Dermis blood vessel endothelial cell (primary cell): ENCODE measurements at places on chromosomes 6 and 20. TPM values are rescaled to one million over a fixed set of nuclear protein-coding genes. Genes with fewer than 3 reads are reported as not detected.

The TSPO2 gene
- total RNA-seq: not detected in 2 replicates

The EFCAB8 gene
- under 0.01 and 0.05 TPM in 2 replicates for total RNA-seq

The CRIP3 gene
- 0.34 TPM in 1 of 2 replicates, not detected in the other for total RNA-seq

The GSTA3 gene
- not detected in 2 replicates for total RNA-seq

The HINT3 gene
- total RNA-seq: 13.0 and 20.3 TPM in 2 replicates

The AP5S1 gene
- total RNA-seq: 22.3 and 31.6 TPM in 2 replicates

The SLC13A3 gene
- total RNA-seq: 0.05 TPM in 1 of 2 replicates, not detected in the other

The HLA-DRA gene
- 0.09 TPM in 1 of 2 replicates, not detected in the other for total RNA-seq

The GJA10 gene
- not detected in 2 replicates for total RNA-seq

The POU3F2 gene
- not detected in 2 replicates for total RNA-seq

The STMND1 gene
- not detected in 2 replicates for total RNA-seq

The SLC18B1 gene
- 7.7 and 11.2 TPM in 2 replicates for total RNA-seq

The CD40 gene
- total RNA-seq: 19.4 and 21.3 TPM in 2 replicates

The RARS2 gene
- total RNA-seq: 31.7 and 38.3 TPM in 2 replicates
